ENCODE measurements at places on chromosomes 1 and 21. TPM values are rescaled to one million over a fixed set of nuclear protein-coding genes. Genes with fewer than 3 reads are reported as not detected.

GJA9 gene
- total RNA-seq, result not detected

PTGFR gene
- not detected for total RNA-seq

TSPAN1 gene
- total RNA-seq, result not detected

GPR52 gene
- 0.56 TPM for total RNA-seq

FMO4 gene
- 1.4 TPM for total RNA-seq

NBPF6 gene
- total RNA-seq, result not detected

MYBPHL gene
- not detected for total RNA-seq

TEKT2 gene
- total RNA-seq, result 0.16 TPM

- peaks cover 36% of the 10 kb centered on the region for H3K27me3 ChIP-seq
- DNase-seq, result no peak
Observed at GRCh38 chr1:204904228-204904810, 33.7 kb downstream of the NFASC start.

DNA sequence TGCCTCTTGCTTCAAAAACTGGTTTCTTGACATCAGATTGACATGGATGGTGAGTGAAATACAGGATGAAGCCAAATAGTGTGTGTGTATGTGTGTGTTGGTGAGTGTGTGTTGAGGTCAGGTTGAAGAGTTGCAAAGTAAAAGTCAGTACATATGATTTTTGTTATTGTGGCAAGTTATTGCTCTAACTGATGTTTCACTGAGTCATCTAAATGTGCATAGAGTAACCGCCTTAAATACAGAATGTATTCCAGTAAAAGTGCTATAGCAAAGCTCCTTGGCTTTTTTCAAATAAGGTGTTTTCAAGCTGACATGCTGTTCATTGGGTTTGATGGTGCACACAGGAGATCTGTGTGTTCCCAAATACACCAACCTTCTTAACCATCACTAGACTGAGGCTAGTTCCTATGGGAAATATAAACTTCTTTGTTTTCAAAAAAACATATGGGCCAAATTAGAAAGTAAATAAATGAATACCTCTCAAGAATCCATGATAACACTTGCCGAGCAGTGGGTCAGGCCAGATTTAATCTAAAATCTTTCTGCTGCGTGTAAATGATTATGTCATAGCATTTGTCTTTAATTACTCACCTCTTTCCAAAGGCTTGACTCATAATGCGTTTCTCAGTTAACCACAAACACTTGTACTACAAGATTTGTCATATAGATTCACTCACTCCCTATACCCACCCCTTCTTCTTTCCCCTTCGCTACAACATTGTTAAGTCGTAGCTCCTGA lies 151.1 kb downstream of the LYPLAL1 start:
- peaks cover 17% of the 10 kb centered on the region for H3K27me3 ChIP-seq
- H3K27ac ChIP-seq, result no peak overlapping the region
- no peak overlapping the region for H3K4me3 ChIP-seq
- peak; percentile 20 for DNase-seq
- peaks cover 11% of the 10 kb centered on the region for H3K4me1 ChIP-seq

GRCh38 chr1:175434283-175434860 lies 241.8 kb upstream of the KIAA0040 start:
- H3K27me3 ChIP-seq, result peaks cover 32% of the 10 kb centered on the region
- H3K27ac ChIP-seq, result no peak overlapping the region
- no peak overlapping the region for H3K4me3 ChIP-seq
- H3K4me1 ChIP-seq, result no peaks in the 10 kb centered on the region
- H3K36me3 ChIP-seq, result no peaks in the 10 kb centered on the region

DNA sequence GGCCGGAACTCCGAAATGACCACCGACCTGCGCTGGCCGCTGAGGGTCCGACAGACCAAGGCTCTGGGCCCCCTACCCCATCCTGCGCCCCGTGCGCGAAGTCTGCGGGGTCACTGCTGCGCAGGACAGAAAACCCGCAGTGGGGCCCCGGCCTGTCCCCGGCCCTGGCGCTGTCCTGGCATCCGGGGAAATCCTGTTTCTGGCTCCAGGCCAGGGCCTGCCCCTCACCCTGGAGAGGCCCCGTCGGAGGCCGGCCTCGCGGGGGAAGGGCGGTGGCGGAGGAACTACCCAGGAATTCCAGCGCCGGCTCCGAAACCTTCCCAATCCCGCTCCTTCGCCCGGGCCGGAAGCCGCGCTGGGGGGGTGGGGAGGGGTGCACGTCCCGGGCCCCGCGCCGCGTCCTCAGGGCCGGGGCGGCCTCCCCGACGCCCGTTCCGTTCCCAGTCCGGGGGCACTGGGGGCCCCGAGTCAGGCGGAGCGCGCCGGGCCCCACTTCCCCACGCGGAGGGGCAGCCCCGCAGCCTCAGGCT lies 77.0 kb downstream of the MORN1 start:
- no peak overlapping the region for H3K27ac ChIP-seq
- no peaks in the 10 kb centered on the region for H3K36me3 ChIP-seq
- peaks cover 9% of the 10 kb centered on the region for H3K4me1 ChIP-seq
- H3K27me3 ChIP-seq, result no peaks in the 10 kb centered on the region
- DNase-seq, result peak; percentile 55
- no peak overlapping the region for H3K4me3 ChIP-seq

- DNase-seq, result no peak
- H3K4me3 ChIP-seq, result no peak overlapping the region
- peaks cover 92% of the 10 kb centered on the region for H3K4me1 ChIP-seq
Observed at GRCh38 chr1:89673251-89673650, 40.3 kb downstream of the LRRC8C start.

- H3K4me3 ChIP-seq, result no peak overlapping the region
- peaks cover 6% of the 10 kb centered on the region for H3K4me1 ChIP-seq
- no peak for DNase-seq
- H3K36me3 ChIP-seq, result peaks cover 36% of the 10 kb centered on the region
Observed at GRCh38 chr1:220149742-220150141, 55.8 kb downstream of the IARS2 start.

GRCh38 chr1:102163799-102164198 lies 167.1 kb upstream of the OLFM3 start:
- no peaks in the 10 kb centered on the region for H3K4me1 ChIP-seq
- H3K27me3 ChIP-seq, result no peaks in the 10 kb centered on the region
- no peak for DNase-seq
- H3K4me3 ChIP-seq, result no peak overlapping the region

- H3K4me1 ChIP-seq, result no peaks in the 10 kb centered on the region
- H3K27ac ChIP-seq, result no peak overlapping the region
- no peaks in the 10 kb centered on the region for H3K27me3 ChIP-seq
- H3K36me3 ChIP-seq, result no peaks in the 10 kb centered on the region
- H3K4me3 ChIP-seq, result no peak overlapping the region
Observed at GRCh38 chr1:11523746-11524464, 45.0 kb downstream of the DISP3 start.

DNA sequence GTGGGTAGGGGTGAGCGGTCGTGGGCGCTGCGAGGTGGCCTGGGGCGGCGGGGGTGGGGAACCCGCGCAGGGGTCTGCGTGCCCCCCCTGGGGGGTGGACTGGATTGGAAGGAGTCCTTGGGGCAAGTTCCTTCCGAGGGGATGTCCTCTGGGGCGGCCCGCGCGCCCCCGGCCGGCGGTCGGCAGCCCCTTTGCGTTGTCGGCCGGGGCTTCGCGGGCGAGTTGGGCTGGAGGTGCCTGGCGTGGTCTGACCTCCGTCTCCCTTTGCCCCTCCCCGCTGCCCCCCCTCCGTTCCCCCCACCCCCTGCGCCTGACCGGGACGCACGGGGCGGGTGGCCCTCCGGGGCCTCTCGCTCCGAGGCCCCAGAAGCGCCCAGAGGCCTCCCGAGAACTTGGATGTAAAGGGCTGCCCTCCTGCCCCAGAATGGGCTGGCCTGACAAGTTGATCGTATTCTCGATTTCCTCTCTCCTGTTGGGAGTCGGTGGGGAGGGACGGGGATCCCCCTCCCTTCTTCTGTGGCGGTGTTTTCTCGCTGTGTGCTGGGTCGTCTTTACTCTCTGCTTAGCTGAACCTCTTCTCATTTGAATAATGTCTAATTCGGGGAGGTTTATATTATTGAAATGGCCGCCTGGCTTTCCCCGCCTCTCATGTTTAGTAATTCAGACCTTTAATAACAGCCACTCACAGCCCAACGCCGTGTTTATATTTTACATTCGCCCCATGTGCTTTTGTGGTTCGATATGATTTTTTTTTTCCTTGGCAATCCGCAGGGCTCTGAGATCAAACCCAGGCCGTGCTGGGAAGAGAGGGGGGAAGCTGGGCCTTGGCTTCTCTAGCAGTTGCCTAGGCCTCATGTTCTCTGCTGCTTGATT lies 1.3 kb downstream of the POU2F1 start:
- no peaks in the 10 kb centered on the region for H3K27me3 ChIP-seq
- H3K27ac ChIP-seq, result peak overlapping the region; percentile 93
- H3K36me3 ChIP-seq, result peaks cover 2% of the 10 kb centered on the region
- H3K4me1 ChIP-seq, result peaks cover 52% of the 10 kb centered on the region
- peak; percentile 86 for DNase-seq
- peak overlapping the region; percentile 81 for H3K4me3 ChIP-seq

- H3K27ac ChIP-seq, result peak overlapping the region; percentile 16
- DNase-seq, result no peak
- H3K4me1 ChIP-seq, result peaks cover 4% of the 10 kb centered on the region
- no peaks in the 10 kb centered on the region for H3K27me3 ChIP-seq
- H3K36me3 ChIP-seq, result peaks cover 10% of the 10 kb centered on the region
Observed at GRCh38 chr1:52680353-52680752, 17.8 kb downstream of the COA7 start.
